ENCODE measurements at places on chromosomes 1 and 21.

GRCh38 chr1:207227131-207227630 lies 94.3 kb upstream of the CD55 start:
- no peaks in the 10 kb centered on the region for H3K4me1 ChIP-seq
- H3K36me3 ChIP-seq: no peaks in the 10 kb centered on the region
- DNase-seq: no peak
- no peaks in the 10 kb centered on the region for H3K27me3 ChIP-seq

DNA sequence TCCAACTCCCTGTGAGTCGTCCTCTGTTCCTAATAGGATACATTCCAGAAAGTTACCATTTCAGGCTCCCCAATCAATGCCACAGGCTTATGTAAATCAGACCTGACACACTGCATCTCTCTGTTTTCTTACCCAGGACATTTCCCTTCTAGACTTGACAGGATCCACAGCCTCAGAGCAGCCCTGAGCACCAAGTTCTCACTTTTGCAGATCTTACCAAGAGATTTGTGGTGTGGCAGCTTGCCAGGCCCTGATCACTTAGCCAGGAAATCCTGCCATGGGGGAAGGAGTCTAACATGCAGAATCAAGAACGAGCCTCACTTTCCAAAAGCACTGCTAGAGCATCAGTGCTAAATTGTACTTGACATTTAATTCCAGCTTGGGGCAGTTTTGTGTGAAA lies 202.9 kb downstream of the TBX15 start:
- no peaks in the 10 kb centered on the region for H3K4me1 ChIP-seq
- H3K4me3 ChIP-seq: no peak overlapping the region

DNA sequence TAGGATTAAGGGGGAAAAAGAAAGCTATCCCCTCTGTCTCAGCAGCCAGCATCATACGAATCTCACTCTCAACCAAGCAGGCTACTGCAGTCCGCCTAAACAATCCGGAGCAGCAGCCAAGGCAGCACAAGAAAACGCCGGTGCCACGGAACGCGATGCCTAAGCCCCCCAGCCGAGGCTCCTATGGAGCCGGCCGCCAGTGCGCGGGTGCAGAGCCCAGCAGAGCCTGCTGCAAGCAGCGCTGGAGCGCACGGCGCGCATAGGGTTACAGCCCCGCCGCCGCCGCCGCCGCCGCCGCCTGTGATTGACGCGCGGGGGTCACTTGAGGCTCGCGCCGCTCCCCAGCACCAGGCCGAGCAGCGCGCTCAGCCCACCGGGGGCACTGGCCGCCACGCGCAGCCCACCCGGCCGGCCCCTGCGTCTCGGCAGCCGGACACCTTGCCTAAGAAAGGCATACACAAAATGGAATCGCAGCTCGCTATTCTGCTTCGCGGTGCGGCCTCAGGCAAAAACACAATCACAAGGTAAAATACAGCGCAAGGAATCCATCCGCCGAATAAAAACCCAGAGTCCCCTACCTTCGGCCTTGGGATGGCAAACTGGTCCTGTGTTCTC lies 780 bp downstream of the HIVEP3 start:
- peak overlapping the region; percentile 27 for H3K27ac ChIP-seq
- no peaks in the 10 kb centered on the region for H3K36me3 ChIP-seq
- peaks cover 2% of the 10 kb centered on the region for H3K27me3 ChIP-seq
- DNase-seq: peak; percentile 36

- no peaks in the 10 kb centered on the region for H3K4me1 ChIP-seq
- H3K27me3 ChIP-seq: no peaks in the 10 kb centered on the region
- H3K4me3 ChIP-seq: no peak overlapping the region
- DNase-seq: no peak
- H3K27ac ChIP-seq: no peak overlapping the region
These were observed 56.8 kb downstream of the TENT5C start for GRCh38 chr1:117662667-117663066.

DNA sequence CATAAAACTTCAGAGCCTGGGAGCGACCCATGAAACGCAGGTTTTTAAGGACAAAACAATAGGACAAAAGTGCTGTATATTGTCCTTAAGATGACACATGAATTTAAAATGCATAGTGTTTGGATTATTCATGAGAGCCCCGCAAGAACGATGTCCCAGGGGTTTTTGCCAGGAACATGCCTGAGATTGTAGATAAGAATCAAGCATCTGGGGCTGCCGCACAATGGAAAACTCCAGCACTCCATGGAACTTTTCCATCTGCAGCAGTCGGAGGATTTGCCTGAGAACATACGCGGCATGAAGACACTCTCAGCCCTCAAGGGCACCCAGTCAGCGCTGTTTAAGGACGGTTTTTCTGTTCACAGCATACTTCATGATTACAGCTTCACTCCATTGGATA lies 5.3 kb upstream of the ERG start:
- H3K27me3 ChIP-seq: no peaks in the 10 kb centered on the region
- no peaks in the 10 kb centered on the region for H3K36me3 ChIP-seq
- DNase-seq: no peak

Data from spinal cord (tissue), 10 donors.